ENCODE measurements at places on chromosomes 11 and 22. TPM values are rescaled to one million over a fixed set of nuclear protein-coding genes. Genes with fewer than 3 reads are reported as not detected.

DNA sequence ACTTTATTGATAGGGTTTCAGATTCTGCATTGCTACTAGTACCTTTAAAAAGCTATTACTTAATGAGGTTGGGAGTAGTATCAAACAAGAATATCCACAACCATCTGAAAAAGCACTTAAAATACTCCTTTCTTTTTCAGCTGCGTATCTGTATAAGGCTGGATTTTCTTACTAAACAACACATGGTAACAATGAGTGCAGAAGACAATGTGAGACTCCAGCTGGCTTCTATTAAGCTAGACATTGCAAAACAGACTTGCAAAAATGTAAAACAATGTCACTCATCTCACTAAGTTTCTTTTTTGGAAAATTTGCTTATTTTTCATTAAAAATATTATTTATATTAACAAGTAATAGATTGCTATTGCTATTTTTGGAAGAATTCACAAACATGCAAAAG, 132.6 kb downstream of the WNT11 start:
- no peak overlapping the region for H3K4me3 ChIP-seq
- no peaks in the 10 kb centered on the region for H3K27me3 ChIP-seq
- H3K27ac ChIP-seq: no peak overlapping the region
- no peak for DNase-seq
- H3K4me1 ChIP-seq: peaks cover 11% of the 10 kb centered on the region
- H3K36me3 ChIP-seq: 0 out of 2 replicates have a peak, but pooled peaks cover 3% of the 10 kb centered on the region

WNT7B gene
- not detected for total RNA-seq

GRCh38 chr11:132803436-132803835, 728.9 kb downstream of the OPCML start:
- no peak overlapping the region for H3K27ac ChIP-seq
- no peak for DNase-seq
- no peaks in the 10 kb centered on the region for H3K27me3 ChIP-seq
- H3K4me1 ChIP-seq: no peaks in the 10 kb centered on the region
- H3K36me3 ChIP-seq: no peaks in the 10 kb centered on the region

DNA sequence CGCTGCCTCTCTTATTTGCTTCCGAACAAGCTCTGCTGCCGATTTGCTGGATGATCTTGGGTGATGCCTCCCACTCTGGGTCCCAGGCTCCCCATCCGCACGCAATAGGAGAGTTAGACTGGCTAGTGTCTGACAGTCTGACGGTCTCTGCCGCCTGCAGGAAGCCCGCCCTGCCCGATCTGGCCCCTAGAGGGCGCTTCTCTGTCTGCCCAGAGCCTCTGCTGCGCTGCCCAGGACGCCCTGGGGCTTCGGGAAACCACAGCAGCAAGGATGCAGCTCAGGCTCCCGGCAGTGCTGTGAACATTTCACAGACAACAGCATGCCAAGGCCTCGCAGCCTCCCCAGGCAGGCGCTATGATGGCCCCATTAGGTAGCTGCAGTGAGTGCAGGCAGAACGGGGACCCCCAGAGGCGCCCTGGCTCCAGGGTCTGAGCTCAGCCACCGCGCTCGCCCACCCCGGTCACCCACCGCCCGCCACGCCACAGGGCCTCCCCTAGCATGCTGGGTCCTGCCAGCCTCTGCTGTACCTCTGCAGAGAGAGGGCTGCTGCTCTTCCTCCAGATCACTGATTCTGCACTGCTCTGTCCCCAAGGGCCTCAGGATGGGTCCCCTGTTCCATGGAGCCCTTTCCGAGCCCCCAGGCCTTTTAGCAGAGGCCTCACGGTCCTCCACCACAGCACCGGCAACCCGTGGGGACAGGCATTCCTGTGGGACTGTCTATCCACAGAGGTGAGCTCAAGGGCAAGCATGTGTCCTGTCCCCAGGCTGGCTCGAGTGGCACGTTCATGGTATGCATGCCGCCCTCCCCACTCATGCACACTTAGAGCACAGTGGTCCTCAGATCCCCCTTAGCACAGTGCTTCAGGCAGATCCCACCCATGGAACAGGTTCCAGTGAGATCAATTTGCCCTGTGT, 4.3 kb upstream of the BAIAP2L2 start:
- H3K4me1 ChIP-seq: peaks cover 9% of the 10 kb centered on the region
- no peak overlapping the region for H3K27ac ChIP-seq
- no peak overlapping the region for H3K4me3 ChIP-seq
- no peaks in the 10 kb centered on the region for H3K36me3 ChIP-seq
- DNase-seq: peak; percentile 92

DNA sequence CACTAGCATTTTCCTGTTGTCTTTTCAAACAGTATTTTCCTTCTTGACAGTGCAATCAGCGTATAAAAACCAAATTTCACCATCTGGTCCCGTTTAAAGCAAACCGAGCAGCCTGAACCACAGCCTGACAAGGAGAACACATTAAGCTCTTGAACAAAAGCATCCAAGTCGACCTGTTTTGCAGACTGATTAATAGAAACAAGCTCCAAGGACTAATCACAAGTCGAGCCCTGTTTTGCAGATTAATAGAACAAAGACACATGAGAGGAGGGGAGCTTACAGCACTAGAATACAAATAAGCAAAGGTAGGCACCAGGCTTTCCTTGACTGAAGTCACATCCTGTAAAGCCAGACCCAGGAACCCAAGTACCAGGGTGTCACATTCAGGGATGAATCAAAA, 104.8 kb downstream of the MPPED2 start:
- no peak overlapping the region for H3K27ac ChIP-seq
- no peaks in the 10 kb centered on the region for H3K4me1 ChIP-seq
- DNase-seq: no peak
- no peak overlapping the region for H3K4me3 ChIP-seq
- H3K36me3 ChIP-seq: no peaks in the 10 kb centered on the region

TRIM48 gene
- not detected for total RNA-seq

POLD4 gene
- 684 TPM for total RNA-seq

RASSF10 gene
- total RNA-seq: not detected

DNA sequence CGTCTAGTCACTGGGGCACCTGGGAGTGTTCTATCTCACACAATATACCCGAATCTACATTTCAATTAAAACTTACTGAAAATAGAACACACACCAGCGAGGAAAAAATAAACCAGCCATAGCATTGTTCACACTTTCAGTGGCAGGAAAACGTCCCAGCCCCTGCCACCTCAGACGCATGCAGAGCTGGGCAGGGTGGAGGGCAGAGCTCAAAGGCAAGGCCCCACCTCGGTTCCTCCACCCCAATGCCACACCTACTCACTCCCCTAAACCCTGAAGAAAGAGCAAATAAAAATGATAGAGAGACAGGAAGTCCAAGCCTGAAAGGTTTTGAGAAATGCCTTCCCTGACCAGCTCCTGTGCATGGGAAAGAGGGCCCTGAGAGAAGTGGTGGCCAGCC, 14.8 kb downstream of the B3GNT6 start:
- peaks cover 6% of the 10 kb centered on the region for H3K4me1 ChIP-seq
- no peak for DNase-seq
- no peaks in the 10 kb centered on the region for H3K27me3 ChIP-seq

C11orf65 gene
- total RNA-seq: 2.3 TPM

C11orf97 gene
- not detected for total RNA-seq

DNA sequence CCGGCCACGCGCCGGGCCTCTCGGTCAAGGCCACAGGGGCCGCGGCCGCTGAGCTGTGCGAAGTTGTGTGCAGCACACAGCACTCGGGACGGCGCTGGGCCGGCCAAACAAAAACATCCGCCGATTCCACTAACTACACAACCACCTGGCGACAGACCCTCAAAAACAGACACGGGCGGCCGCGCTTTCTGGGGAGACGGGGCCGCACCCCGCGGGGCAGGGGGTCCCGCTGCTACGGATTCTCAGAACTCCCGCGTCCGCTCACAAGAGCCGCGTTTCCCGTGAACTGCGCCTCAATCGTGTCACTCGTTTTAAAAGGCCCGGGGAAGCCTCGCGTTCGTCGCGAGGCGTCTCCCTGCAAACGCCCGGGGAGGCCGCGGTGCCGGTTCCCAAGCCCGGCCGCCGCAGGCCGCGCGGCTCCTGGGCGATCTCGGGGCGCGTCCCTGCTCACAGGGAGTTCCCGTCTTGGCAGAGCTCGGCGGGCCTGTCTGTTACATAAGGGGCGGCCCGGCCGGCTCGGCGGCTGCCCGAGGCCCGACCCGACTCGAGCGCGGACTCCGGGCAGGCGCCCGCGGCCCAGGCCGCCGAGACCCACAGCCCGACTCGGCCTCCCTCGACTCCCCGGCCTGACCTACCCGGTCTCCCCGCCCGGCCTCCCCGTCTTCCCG, 936 bp downstream of the BRD1 start:
- H3K27me3 ChIP-seq: no peaks in the 10 kb centered on the region
- DNase-seq: peak; percentile 66
- peak overlapping the region; percentile 100 for H3K4me3 ChIP-seq
- peak overlapping the region; percentile 42 for H3K27ac ChIP-seq
- H3K36me3 ChIP-seq: peaks cover 22% of the 10 kb centered on the region

DNA sequence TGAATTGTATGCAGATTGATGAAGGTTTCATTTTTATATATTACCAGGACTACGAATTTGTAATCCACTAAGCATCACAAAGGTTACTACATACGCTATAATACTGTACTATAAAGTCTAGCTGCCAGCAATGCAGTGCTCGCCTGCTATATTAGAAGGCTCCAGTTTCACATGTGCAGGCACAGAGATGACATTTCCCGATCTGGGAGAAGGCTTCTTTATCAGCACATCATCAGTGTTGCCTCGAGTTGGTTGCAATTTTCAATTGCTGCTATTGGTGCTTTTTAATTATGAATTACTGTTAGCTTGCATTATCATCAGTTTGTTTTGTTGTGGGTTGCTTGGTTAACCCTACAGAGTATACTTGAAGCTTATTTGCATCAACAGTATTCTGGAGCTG, 143.2 kb upstream of the TEAD1 start:
- no peaks in the 10 kb centered on the region for H3K27me3 ChIP-seq
- H3K36me3 ChIP-seq: no peaks in the 10 kb centered on the region
- H3K4me1 ChIP-seq: no peaks in the 10 kb centered on the region
- H3K4me3 ChIP-seq: no peak overlapping the region
- DNase-seq: no peak
- H3K27ac ChIP-seq: no peak overlapping the region

DNA sequence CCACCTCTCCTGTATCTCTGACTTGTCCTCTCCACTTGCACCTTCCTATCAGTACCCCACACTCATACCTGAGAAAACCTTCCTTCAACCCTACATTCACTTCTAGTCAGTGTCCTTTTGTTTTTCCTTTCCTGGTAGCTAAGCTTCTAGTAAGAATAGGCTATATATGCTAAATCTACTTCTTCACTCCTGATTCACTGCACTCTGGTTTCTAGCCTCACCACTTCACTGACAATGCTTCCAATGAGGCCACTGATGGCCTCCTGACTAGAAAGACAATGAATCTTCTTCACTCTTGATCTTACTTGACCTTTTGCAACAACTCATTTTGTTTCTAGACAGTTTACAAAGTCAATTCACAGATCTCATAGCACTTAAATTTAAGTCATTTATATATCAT, 52.0 kb downstream of the RELT start:
- H3K27ac ChIP-seq: no peak overlapping the region
- H3K4me3 ChIP-seq: no peak overlapping the region
- no peaks in the 10 kb centered on the region for H3K4me1 ChIP-seq
- no peaks in the 10 kb centered on the region for H3K27me3 ChIP-seq
- no peaks in the 10 kb centered on the region for H3K36me3 ChIP-seq

GRCh38 chr11:132347156-132348090, 977.0 kb downstream of the NTM start:
- DNase-seq: no peak
- no peaks in the 10 kb centered on the region for H3K36me3 ChIP-seq
- H3K27ac ChIP-seq: no peak overlapping the region
- no peak overlapping the region for H3K4me3 ChIP-seq
- no peaks in the 10 kb centered on the region for H3K4me1 ChIP-seq

C11orf86 gene
- not detected for total RNA-seq

TUG1 gene
- total RNA-seq: 97.4 TPM

MRPL48 gene
- total RNA-seq: 41.6 TPM

SGSM1 gene
- not detected for total RNA-seq

All from Karpas-422 (cell line).